Upper lobe of left lung (tissue), 6 donors: ENCODE measurements at places on chromosomes 1 and 21. TPM values are rescaled to one million over a fixed set of nuclear protein-coding genes. Genes with fewer than 3 reads are reported as not detected.

DNA sequence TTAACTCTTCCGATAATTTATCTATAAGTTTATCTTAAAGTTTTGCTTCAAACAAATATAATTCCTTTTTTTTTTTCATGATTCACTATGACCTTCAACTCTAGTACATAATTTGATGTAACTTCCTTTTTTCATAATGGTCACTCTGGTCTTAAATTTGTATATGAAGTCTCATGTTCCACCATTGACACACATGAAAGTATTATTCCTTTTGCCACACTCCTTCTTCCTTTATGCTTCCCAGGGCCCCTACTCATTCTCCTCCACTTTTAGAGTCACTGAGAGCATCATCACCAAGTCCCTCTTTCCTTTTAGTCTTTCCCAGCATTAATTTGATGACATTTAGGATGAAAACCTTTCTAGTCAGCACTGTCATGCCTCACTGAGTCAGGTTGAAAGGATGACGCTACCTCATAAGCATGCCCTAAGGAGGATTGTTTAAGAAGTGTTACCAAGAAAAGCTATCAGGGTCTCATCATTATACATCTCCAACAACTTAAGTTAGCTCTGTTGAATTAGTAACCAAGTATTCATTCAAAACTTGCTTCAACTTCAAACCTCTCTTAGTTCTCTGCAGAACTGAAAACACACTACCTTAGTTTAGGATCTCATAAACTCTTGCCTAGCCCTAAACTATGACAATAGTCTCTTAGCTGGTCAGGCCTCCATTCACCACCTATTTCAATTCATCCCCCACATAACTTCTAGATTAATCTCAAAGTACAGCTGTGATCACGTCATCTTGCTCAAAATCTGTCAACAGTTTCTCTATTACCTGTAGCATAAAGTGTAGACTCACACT lies 14.5 kb downstream of the AUNIP start:
- no peaks in the 10 kb centered on the region for H3K36me3 ChIP-seq
- no peak overlapping the region for H3K4me3 ChIP-seq
- H3K4me1 ChIP-seq = no peaks in the 10 kb centered on the region
- H3K27ac ChIP-seq = no peak overlapping the region
- no peaks in the 10 kb centered on the region for H3K27me3 ChIP-seq

GRCh38 chr1:221608835-221609320 lies 133.0 kb downstream of the DUSP10 start:
- DNase-seq = no peak
- H3K36me3 ChIP-seq = no peaks in the 10 kb centered on the region
- no peaks in the 10 kb centered on the region for H3K4me1 ChIP-seq
- no peaks in the 10 kb centered on the region for H3K27me3 ChIP-seq
- H3K4me3 ChIP-seq = no peak overlapping the region

DNA sequence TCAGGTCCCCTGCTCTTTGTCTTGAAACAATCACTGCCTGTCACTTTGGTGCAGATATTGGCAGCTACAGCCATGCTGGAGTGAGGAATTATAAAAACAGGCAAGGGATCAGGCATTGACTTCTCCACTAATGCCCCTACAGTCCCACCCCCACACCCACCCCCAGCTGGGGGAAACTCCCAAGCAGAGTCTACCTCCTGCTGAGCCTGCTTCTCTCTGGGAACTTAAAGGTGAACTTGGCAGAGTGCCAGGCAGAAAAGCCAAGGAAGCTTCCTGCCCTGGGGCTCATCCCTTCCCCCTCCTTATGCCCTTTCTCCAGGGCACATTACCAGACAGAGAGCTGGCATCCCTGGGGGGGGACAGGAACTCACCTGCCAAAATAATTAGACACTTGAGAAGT lies 6.7 kb downstream of the NCMAP start:
- H3K4me3 ChIP-seq = no peak overlapping the region
- DNase-seq = peak; percentile 35
- no peaks in the 10 kb centered on the region for H3K27me3 ChIP-seq
- H3K36me3 ChIP-seq = no peaks in the 10 kb centered on the region

- H3K27me3 ChIP-seq = no peaks in the 10 kb centered on the region
- H3K4me3 ChIP-seq = no peak overlapping the region
- no peak overlapping the region for H3K27ac ChIP-seq
- H3K36me3 ChIP-seq = no peaks in the 10 kb centered on the region
- DNase-seq = peak; percentile 39
These were observed 6.0 kb upstream of the KCNA2 start for GRCh38 chr1:110612060-110612745.

Gene IARS2
- total RNA-seq = 47.7 TPM
